ENCODE measurements at places on chromosomes 6 and 20.
A peak's percentile ranks its signal among the peaks of the same experiment; 100 is the strongest.

GRCh38 chr20:64104667-64105451 is 2.5 kb downstream of the NPBWR2 start:
- DNase-seq: no peak

DNA sequence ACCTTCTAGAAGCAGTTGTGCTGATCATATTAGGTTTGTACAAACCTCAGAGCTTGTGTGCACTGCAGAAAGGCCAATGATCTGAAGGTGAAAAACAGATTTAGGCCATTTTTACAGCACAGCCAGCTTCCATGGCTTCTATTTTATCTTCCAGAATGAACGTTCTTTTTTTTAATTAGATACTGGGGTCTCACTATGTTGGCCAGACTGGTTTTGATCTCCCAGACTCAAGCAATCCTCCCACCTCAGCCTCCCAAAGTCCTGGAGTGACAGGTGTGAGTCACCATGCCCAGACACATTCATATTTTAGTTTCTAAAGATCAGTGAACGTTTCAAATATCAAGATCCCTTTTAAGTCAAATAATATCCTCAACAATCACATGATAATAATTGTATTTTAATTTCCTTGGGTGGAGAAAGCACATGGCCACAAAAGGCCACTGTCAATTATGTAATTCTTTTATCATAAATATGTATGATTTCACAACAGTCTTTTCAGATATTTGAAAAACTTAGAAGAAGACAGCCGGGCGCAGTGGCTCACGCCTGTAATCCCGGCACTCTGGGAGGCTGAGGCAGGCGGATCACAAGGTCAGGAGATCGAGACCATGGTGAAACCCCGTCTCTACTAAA is 326.7 kb upstream of the JARID2 start:
- no peak for DNase-seq

DNA sequence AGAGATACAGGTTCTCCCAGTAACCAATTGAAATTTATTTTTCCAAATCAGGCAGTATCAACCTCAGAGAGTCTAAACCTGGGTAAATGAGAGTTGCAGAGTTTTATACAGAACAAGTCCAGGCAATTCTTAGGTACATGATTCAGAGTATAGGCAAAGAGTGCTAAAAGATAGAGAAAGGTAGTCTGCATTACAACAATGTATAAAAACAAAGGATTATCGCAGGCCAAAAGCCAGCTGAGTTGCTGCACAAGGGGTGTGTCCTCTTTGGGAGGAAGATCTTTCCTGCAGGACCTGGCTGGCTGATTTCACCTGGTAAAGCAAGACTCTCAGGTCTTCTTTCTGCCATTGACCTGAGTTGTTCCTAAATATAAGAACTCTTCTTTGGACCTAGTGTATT is 48.9 kb upstream of the ECHDC1 start:
- DNase-seq: no peak

- DNase-seq: peak; percentile 20
Measured at GRCh38 chr6:79630883-79631692, at the start of gene SH3BGRL2. Gene SH3BGRL2, plus strand, starts transcription at chr6:79631329. Its CDS starts 133 bp downstream, at chr6:79631462.

DNA sequence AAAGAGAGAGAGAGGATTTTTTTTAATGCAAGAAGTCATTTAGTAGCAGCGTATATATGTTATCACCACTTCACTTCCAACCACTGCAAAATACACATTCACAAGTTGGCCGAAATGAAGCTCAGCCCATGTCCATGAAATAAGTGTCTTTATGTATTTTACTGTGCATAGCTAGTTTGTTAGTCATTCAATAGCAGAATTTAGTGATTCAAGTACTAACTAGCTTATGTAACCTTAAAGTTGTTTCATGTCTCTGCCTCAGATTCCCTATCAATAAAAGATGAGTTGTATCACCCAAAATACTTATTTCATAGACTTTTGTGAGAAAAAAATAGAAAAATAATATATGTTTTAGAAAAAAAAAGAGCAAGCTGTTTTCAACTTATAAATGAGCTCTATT is 153.7 kb upstream of the PRDM1 start:
- DNase-seq: no peak

DNA sequence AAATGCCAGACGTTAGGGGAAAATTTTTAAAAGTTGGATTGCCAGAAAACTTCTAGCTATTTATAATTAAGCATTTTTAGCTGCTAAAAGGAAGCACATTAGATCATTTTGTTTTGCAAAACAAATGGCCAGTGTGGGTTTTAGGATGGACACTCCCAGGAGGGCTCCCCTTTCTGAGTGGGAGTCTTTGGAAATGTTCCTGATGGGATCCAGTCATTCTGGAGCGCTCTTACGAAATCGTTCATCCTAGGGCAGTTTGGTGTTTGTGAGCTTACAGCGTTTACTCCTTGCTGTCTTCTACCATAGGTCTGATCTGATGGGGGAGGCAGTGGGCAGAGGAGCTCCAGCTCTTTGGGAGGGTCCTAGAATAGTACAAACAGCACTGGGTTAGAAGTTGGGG is 14.7 kb downstream of the GNAS start:
- no peak for DNase-seq

DNA sequence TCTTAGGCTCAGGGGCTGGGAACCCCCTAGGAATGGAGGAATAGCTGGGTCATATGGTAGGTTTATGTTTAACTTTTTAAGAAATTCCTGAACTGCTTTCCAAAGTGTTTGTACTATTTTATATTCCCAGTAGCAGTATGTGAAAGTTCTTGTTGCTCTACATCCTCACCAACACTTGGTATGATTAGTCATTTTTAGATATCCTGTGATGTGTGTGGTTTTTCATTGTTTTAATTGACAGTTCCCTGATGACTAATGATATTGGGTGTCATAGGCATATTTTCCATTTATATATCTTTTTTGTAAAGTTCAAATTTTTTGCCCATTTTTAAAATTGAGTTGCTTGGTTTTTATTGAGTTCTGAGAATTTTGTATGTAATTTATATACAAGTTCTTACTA is 72.3 kb downstream of the SLC16A10 start:
- DNase-seq: no peak

DNA sequence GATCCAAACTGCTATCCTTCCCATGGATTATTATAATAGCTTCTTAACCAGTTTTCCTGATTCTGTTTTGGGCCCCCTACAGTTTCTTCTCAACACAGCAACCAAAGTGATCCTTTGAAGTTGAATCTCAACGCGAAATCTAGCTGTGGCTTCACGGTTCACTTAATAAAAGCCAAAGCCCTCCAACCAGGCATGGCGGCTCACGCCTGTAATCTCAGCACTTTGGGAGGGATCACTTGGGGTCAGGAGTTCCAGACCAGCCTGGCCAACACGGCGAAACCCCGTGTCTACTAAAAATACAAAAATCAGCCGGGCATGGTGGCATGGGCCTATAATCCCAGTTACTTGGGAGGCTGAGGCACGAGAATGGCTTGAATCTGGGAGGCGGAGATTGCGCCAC is 3.3 kb downstream of the RMND1 start:
- DNase-seq: no peak

- no peak for DNase-seq
Measured at GRCh38 chr6:75794351-75794846, 45.4 kb downstream of the MYO6 start.

GRCh38 chr6:34132486-34133185 is 13.3 kb downstream of the GRM4 start:
- no peak for DNase-seq

DNA sequence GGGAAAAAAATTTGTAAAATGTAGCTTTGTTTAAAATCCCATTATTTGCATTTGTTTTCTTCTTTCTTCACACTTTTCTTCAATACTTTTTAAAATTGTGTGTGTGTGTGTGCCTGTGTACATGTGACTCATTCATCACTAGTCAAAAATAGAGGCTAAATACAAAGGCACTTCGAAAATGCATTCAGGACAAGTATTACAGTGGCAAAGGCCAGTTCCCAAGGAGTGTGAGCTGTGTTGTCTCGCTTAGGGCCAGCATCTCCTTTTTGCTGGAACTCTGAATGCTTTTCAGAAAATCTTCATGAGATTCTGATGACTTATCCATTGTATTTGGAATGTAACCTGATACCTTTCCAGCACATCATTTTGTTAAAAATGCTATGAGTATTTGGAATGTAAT is 288.5 kb upstream of the CNR1 start:
- no peak for DNase-seq

Data from CD4-positive, alpha-beta T cell treated with Interferon alpha-2 for 1 hour (primary cell).